ENCODE measurements at places on chromosomes 12 and 14. TPM values are rescaled to one million over a fixed set of nuclear protein-coding genes. Genes with fewer than 3 reads are reported as not detected.

DNA sequence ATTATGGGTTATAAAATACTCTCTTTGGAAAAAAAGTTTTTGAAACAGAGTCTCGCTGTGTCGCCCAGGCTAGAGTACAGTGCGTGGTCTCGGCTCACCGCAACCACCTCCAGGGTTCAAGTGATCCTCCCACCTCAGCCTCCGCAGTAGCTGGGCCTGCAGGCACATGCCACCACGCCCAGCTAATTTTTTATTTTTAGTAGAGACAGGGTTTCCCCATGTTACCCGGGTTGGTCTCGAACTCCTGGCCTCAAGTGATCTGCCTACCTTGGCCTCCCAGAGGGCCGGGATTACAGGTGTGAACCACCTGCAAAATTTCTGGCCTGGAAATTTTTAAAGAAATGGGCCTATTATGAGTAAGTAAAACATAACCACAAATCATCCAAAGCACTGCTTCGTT lies 3.8 kb downstream of the USP15 start:
- no peak overlapping the region for H3K27ac ChIP-seq
- peaks cover 57% of the 10 kb centered on the region for H3K4me1 ChIP-seq
- no peaks in the 10 kb centered on the region for H3K27me3 ChIP-seq
- no peak for DNase-seq

- H3K4me1 ChIP-seq: peaks cover 6% of the 10 kb centered on the region
- no peaks in the 10 kb centered on the region for H3K36me3 ChIP-seq
- DNase-seq: no peak
- H3K27ac ChIP-seq: no peak overlapping the region
These were observed 304.5 kb downstream of the RAD51B start for GRCh38 chr14:68124050-68124449.

- no peaks in the 10 kb centered on the region for H3K27me3 ChIP-seq
- H3K36me3 ChIP-seq: peaks cover 3% of the 10 kb centered on the region
- no peaks in the 10 kb centered on the region for H3K4me1 ChIP-seq
- no peak overlapping the region for H3K27ac ChIP-seq
These were observed 46.3 kb downstream of the ADGRD1 start for GRCh38 chr12:131000000-131000486.

DNA sequence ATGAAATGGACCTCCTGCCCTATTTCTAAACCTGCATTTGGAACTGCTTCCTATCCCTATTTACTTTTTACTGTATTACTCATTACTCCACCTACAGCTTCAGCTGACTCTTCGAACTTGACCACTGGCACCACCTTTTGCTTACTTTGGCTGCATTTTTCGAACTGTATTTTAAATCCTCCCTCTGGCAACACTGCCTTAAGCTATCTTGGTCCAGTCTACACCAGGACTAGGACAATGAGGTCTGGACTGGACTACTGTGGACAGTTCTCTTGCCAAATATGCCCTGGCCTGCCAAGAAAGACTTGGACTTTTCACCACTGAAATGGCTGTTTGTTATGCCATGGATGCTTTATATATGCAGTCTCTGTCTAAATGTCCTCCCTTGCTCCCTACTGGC lies 328.1 kb downstream of the BTG1 start:
- H3K36me3 ChIP-seq: no peaks in the 10 kb centered on the region
- peaks cover 7% of the 10 kb centered on the region for H3K4me1 ChIP-seq
- no peak overlapping the region for H3K27ac ChIP-seq
- no peak for DNase-seq

Gene FAM181A
- total RNA-seq: not detected

DNA sequence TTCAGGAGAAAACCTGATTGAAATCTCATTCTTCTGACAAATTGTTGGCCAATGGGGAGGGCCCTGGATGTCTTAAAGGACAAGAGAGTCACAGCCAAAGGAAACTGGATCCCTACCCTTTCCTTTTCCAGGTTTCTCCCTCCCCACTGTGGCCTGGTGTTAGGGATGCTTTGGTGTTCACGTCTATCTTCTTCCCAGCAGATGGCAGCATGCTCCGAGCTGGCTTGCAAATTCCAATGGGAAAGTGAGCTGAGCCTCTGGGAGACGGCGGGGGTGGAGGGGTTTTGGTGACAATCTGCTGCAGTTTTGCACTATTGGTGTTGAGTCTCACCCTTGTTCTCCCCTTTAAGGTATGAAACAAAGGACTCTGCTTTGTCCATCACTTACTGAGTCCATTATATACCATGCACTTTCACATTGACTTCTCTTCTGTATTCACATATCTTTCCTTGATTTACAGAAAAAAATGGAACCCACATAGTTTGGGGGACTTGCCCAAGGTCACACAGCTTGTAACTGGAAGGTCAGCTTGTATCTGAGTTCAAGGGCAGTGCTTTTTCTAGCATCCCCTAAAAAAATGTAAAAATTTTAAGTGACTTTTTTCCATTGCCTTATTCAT lies 39.3 kb downstream of the CCDC177 start:
- no peak overlapping the region for H3K4me3 ChIP-seq
- no peaks in the 10 kb centered on the region for H3K36me3 ChIP-seq
- no peak overlapping the region for H3K27ac ChIP-seq
- H3K27me3 ChIP-seq: no peaks in the 10 kb centered on the region
- no peak for DNase-seq

GRCh38 chr14:67396381-67396970 lies 15.5 kb downstream of the PLEK2 start:
- no peaks in the 10 kb centered on the region for H3K36me3 ChIP-seq
- H3K27ac ChIP-seq: no peak overlapping the region
- no peak overlapping the region for H3K4me3 ChIP-seq
- no peak for DNase-seq

DNA sequence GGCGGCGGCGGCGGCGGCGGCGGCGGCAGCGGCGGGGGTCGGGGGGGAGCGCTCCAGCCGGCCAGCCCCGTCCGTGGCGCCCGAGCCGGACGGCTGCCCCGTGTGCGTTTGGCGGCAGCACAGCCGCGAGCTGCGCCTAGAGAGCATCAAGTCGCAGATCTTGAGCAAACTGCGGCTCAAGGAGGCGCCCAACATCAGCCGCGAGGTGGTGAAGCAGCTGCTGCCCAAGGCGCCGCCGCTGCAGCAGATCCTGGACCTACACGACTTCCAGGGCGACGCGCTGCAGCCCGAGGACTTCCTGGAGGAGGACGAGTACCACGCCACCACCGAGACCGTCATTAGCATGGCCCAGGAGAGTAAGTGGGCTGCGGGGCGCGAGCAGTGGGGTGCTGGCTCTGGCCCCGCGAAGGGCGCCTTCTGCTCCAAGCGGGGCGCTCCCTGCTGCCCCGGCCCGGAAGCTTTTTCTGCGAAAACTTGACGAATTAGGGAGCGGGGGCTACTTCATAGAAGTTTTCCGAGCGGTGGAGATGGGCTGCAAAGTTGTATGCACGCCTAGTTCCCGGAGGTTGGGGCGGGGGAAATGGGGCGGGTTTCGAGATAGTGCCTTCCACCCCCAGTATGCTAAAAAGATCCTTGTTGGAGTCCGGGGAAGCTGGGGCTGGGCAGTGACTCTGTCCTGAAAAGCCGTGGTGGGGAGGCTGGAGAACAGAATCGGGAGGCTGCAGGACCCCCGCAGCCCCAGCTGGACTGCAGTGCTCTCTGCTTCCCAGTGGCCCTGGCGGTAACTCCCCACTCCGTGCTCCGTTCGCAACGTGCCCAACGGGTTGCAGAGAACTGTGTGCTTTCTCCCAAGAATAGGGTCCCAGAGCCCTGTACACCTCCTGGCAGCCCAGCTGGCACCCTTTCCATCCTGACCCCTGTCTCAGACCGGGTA lies 751 bp downstream of the GDF11 start:
- DNase-seq: no peak
- no peaks in the 10 kb centered on the region for H3K36me3 ChIP-seq
- peak overlapping the region; percentile 89 for H3K4me3 ChIP-seq
- peaks cover 29% of the 10 kb centered on the region for H3K4me1 ChIP-seq

DNA sequence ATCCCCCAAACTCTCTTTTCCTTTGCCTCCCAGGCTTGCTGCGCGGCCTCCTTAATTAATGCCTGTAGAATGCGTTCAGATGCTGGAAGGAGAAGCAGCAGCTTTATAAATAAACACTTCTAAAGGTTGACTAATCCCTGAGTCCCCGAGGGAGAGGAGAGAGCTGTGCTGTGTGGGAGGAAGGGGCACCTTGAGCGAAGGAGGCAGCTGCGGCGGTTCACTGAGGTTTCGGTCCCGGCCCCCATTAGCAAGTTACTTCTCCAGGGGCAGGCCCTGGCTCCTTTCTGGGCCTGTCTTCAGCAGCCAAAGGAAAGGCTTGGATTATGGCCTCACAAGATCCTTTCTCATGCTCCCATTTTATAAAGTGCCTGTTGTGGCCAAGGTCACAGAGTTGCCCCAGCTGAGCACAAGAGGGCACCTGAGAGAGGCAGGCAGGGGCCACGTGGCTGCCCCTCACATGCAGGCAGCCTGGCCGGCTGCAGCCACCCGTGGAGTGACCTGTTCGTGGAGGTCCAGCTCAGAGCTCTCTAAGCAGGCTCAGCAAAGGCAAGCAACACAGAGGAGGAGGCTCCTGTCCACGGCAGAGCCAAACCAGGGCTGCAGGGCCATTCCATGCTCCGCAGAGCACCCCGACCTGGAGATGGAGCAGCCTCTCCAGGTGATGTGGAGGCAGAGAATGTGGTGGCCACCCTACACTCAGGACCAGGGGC lies 15.0 kb upstream of the CACNA2D4 start:
- DNase-seq: no peak
- peaks cover 74% of the 10 kb centered on the region for H3K4me1 ChIP-seq
- no peaks in the 10 kb centered on the region for H3K36me3 ChIP-seq

GRCh38 chr12:131766382-131767107 lies 55.7 kb downstream of the SFSWAP start:
- H3K27ac ChIP-seq: no peak overlapping the region
- no peak overlapping the region for H3K4me3 ChIP-seq
- H3K36me3 ChIP-seq: peaks cover 68% of the 10 kb centered on the region
- H3K4me1 ChIP-seq: no peaks in the 10 kb centered on the region
- no peak for DNase-seq

- H3K4me1 ChIP-seq: no peaks in the 10 kb centered on the region
- no peaks in the 10 kb centered on the region for H3K27me3 ChIP-seq
- no peak for DNase-seq
- H3K36me3 ChIP-seq: no peaks in the 10 kb centered on the region
- H3K4me3 ChIP-seq: no peak overlapping the region
These were observed 164.9 kb downstream of the NAV3 start for GRCh38 chr12:77995436-77996167.

GRCh38 chr12:81596558-81596957 lies 162.6 kb downstream of the PPFIA2 start:
- no peak overlapping the region for H3K4me3 ChIP-seq
- no peak for DNase-seq
- H3K27me3 ChIP-seq: no peaks in the 10 kb centered on the region
- H3K4me1 ChIP-seq: no peaks in the 10 kb centered on the region
- no peaks in the 10 kb centered on the region for H3K36me3 ChIP-seq

Gene HOTAIR
- not detected for total RNA-seq

GRCh38 chr14:68703093-68703492 lies 89.8 kb downstream of the ZFP36L1 start:
- no peak for DNase-seq
- H3K27ac ChIP-seq: no peak overlapping the region
- H3K4me3 ChIP-seq: no peak overlapping the region
- no peaks in the 10 kb centered on the region for H3K4me1 ChIP-seq
- H3K27me3 ChIP-seq: no peaks in the 10 kb centered on the region
- no peaks in the 10 kb centered on the region for H3K36me3 ChIP-seq

GRCh38 chr12:19436931-19437330 lies 2.4 kb upstream of the AEBP2 start:
- H3K4me1 ChIP-seq: peaks cover 18% of the 10 kb centered on the region
- no peaks in the 10 kb centered on the region for H3K27me3 ChIP-seq
- H3K27ac ChIP-seq: no peak overlapping the region
- no peak for DNase-seq
- no peak overlapping the region for H3K4me3 ChIP-seq

Gene ALX1
- total RNA-seq: not detected

- no peaks in the 10 kb centered on the region for H3K27me3 ChIP-seq
- no peak overlapping the region for H3K27ac ChIP-seq
- no peaks in the 10 kb centered on the region for H3K36me3 ChIP-seq
- H3K4me1 ChIP-seq: peaks cover 5% of the 10 kb centered on the region
These were observed 111.8 kb downstream of the SLC25A47 start for GRCh38 chr14:100434911-100435438.

DNA sequence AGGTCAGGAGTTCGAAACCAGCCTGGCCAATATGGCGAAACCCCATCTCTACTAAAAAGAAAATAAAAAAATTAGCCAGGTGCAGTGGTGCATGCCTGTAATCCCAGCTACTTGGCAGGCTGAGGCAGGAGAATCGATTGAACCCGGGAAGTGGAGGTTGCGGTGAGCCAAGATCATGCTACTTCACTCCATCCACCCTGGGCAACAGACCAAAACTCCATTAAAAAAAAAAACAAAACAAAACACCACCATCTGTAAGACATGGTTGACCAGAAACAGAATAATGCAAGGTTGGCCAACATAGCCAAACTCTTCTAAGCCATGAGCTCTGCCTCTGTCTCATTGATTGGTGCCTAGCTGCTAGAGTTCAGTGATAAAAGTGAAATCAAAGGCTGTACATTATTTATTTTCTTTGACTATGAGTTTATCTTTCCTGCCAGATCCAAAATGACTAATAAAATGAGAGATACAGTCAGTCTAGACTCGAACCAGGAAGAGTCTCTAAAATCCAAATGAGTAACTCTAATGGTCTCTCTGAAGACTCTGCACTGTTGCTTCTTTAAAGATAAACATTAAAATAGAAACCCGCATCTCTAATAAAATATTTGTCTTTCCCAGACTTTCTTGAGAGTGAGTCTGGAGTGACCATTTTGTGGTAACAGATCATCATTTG lies 404.7 kb downstream of the DAD1 start:
- H3K4me1 ChIP-seq: no peaks in the 10 kb centered on the region
- no peak overlapping the region for H3K27ac ChIP-seq
- no peak overlapping the region for H3K4me3 ChIP-seq
- no peaks in the 10 kb centered on the region for H3K27me3 ChIP-seq
- DNase-seq: no peak

DNA sequence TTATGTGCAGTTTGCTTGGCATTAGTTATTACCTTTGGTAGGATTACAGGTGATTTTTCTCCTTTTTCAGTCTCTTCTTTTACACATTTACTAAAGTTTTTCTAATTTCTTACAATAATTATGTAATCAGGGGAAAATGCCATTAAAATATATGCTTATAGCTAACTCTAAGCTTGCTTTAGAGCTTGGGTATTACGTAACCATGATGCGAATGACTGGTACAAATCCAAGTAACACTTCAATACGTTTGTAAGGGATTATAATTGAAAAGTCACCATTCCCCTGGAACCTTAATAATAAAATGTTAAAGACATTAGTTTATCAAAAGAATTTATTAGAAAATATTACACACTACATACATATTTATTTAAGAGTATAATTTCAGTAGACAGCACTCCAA lies 71.6 kb downstream of the SCAF11 start:
- no peaks in the 10 kb centered on the region for H3K27me3 ChIP-seq
- H3K27ac ChIP-seq: no peak overlapping the region
- H3K4me3 ChIP-seq: no peak overlapping the region
- peaks cover 19% of the 10 kb centered on the region for H3K36me3 ChIP-seq
- DNase-seq: no peak
- no peaks in the 10 kb centered on the region for H3K4me1 ChIP-seq

Gene PIWIL1
- total RNA-seq: not detected

DNA sequence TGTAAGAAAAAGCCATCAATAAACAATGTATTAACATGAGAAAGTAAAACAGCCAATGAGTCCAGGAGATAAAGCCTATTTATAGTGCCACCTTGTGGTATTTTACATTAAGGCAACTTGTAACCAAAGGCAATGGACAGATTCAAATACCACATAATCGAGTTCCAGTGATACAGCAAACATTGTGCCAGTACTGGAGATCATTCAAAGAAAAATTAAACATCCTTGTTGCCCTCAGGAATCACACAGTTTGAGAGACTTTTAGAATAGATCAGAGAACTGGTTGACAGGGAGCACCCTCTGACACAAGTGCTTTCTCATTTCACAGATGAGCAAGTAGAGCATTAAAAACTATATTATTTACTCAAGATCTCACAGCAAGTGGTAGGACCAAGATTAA lies 98.1 kb downstream of the DDHD1 start:
- H3K36me3 ChIP-seq: no peaks in the 10 kb centered on the region
- no peaks in the 10 kb centered on the region for H3K27me3 ChIP-seq
- peaks cover 4% of the 10 kb centered on the region for H3K4me1 ChIP-seq
- DNase-seq: no peak
